ENCODE measurements at places on chromosomes 1 and 21. TPM values are rescaled to one million over a fixed set of nuclear protein-coding genes. Genes with fewer than 3 reads are reported as not detected.
A peak's percentile ranks its signal among the peaks of the same experiment; 100 is the strongest.

GRCh38 chr21:42337830-42338728, 12.7 kb downstream of the TFF2 start:
- no peaks in the 10 kb centered on the region for H3K36me3 ChIP-seq
- H3K27me3 ChIP-seq: no peaks in the 10 kb centered on the region
- H3K4me1 ChIP-seq: peaks cover 37% of the 10 kb centered on the region
- no peak overlapping the region for H3K4me3 ChIP-seq
- H3K27ac ChIP-seq: peak overlapping the region; percentile 87

GRCh38 chr1:164853146-164853545, 294.2 kb downstream of the PBX1 start:
- H3K36me3 ChIP-seq: no peaks in the 10 kb centered on the region
- H3K27me3 ChIP-seq: no peaks in the 10 kb centered on the region
- H3K27ac ChIP-seq: no peak overlapping the region
- no peak for DNase-seq
- no peaks in the 10 kb centered on the region for H3K4me1 ChIP-seq
- H3K4me3 ChIP-seq: no peak overlapping the region

DNA sequence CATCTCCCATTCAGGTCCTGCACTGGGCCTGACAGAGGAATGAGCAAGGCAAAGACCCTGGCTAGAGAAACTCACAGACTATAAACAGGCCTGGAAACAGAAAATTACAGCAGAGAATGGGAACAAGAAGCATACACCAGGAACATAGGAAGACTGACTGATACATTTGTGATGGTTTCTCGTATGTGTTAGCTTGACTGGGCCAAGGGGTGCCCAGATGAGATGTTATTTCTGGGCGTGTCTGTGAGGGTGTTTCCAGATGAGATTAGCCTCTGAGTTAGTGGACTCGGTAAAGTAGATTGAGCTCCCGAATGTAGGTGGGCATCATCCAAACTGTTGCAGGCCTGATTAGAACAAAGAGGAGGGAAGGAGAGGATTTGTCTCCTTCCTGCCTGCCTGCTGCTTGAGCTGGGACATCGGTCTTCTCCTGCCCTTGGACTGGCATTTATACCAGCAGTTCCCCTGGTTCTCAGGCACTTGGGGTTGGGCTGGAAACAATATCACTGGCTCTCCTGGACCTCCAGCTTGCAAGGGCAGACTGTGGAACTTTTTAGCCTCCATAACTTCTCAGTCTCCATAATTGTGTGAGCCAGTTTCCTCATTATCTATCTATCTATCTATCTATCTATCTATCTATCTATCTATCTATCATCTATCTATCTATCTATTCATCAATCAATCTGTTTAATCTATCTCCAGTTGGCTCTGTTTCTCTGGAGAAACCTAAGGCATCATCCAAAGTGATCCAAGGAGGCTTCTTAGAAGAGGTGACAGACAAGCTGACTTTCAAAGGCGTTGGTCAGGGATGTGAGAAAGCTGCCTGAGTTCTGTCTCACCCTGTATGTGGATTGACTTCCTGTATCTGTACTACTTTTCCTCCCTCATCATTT, 9.7 kb upstream of the FOXO6 start:
- no peak for DNase-seq
- no peak overlapping the region for H3K4me3 ChIP-seq
- H3K4me1 ChIP-seq: no peaks in the 10 kb centered on the region
- no peaks in the 10 kb centered on the region for H3K36me3 ChIP-seq
- no peak overlapping the region for H3K27ac ChIP-seq

Gene TMEM52
- not detected for total RNA-seq
